CD4-positive, CD25-positive, alpha-beta regulatory T cell (primary cell): ENCODE measurements at places on chromosomes 1 and 21.

- DNase-seq: no peak
Measured at GRCh38 chr1:55725378-55725777, 510.2 kb upstream of the USP24 start.

DNA sequence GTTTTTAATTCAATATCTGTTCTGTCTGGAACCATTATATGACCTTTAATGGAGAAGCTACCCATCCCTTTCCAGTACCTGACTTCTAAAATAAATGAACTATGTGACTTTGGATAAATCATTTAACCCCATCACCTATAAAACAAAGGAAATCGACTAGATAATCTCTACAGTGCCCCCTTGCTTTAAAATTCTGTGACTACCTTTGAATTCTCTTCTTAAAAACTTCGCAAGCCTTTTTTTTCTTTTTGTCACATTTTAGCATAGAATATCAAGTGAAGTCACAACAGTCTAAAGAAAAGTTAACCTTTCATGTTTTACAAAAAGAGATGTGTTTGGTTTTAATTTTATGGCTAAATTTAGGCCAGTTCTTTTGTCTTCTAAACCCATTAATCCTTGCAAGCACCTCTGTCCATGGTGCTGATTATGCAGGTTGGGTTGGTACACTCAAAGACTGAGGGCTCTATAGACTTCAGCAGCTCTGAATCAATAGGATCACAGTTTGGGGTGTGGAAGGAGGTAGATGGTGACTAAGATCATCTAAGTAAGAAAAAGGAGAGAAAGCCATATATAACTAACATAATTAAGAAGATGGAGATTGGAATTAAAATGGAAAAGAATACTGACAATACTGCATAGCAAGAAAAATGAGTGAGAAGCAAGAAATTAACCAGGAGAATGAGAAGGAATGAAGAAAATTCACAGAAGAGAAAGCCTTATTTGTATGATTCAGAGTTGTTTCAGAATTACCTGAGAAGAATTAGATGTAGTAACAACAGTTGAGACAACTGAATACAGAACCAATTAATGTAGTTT is 59.2 kb downstream of the TBX15 start:
- DNase-seq: no peak

DNA sequence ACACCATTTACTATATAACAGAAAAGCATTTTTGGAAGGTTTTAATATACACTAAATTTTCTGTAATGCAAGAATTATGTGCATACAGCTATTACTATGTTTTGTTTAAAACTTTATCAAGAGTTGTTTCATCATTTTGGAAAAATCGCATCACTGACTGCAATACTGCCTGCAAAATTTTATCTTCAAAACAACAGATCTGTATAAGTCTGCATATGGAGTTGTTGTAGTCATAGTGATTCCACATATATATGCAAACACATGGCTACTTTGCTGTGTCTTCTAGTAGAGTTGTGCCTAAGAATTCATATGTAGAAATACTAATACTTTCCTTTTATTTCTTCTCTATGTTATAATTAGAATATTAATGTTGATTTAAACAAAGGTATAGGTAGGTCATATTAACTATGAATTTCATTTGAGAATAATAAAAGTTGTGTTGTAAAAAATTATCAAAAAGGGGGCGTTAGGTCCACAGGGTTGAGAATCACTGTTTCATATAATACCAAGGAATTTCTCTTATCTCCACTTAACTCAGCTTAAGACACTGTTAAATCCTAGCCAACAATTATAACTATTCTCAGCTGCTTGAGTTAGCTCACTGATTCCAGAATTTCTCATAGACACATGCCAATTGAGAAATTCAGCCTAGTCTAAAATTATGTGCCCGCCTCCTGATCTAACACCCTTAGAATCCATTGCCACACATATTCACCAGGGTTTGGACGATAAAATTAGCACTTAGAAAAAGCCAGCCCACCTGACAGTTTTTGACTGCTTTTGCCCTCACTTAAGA is 22.9 kb upstream of the LAMC1 start:
- no peak for DNase-seq

- DNase-seq: no peak
Measured at GRCh38 chr1:56200896-56201295, 378.5 kb downstream of the PLPP3 start.

DNA sequence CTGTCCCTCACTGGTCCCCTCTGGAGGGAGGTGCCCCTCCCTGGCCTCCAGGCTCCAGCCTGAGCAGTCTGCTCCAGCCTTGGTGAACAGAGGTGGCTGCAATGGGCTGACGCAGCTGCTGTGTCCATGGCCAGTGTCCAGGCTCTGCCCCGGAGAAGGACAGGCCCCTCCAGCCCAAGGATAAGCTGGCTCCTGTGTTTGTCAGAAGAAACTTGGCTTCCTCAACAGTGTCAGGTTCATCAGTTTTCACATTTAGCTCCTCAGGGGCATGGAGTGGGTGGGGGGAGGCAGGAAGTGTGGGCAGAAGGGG is 402.8 kb downstream of the MATN1 start:
- DNase-seq: no peak

DNA sequence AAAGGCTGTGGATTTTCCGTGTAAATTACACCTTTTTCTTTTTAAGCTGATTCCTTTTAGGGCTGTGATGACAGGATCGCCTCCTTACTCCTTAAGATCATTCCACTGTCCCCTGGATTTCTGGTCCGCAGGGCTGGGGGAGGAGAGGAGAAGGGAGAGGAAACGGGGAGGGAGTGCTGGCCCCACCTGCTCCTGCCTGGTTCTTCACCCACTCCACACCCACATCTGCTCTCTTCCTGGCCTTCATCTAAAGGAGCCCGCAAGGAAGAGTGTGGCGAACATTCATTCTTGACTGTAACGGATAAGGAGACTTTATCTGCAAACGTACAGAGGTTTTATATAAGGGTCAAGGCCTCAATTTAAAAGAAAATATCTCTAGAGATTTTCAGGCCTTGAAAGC is 242.0 kb downstream of the RHOU start:
- no peak for DNase-seq

- no peak for DNase-seq
Measured at GRCh38 chr1:211695135-211695816, 19.9 kb upstream of the NEK2 start.

DNA sequence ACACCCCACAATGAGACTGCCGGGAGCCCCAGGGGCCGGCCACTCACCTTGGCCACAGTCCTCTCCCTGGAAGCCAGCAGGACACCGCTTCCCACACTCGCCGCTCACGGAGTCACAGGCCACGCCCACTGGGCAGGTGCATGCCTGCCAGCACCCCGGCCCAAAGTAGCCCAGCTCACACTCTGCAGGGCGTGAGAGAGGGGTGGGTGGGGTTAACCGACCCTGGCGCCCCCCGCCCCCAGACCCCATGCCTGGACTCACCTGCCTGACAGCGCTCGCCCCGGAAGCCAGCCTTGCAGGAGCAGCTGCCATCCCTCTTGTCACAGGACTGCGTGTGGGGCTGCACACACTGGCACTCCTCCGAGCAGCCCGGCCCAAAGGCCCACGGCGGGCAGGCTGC is 50.7 kb downstream of the ARHGEF16 start:
- no peak for DNase-seq

GRCh38 chr1:200896531-200897196 is 2.0 kb downstream of the INAVA start:
- no peak for DNase-seq

DNA sequence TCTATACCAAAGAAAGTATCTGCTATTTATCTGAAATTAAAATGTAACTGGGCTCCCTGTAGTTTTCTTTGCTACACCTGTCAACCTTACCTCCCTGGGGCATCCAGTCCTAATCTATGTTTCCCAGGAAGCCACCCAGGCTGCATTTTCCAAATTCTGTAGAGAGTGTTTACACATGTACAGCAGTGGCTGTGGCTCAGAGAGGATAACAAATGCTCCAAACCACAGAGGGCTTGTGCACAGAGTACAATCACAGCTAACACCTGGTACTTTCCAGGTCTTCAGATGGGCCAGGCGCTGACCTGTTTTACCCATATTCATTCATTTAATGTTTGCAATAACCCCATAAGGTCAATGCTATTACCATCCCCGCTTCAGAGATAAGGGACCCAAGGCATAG is 146.5 kb upstream of the TNR start:
- DNase-seq: no peak

DNA sequence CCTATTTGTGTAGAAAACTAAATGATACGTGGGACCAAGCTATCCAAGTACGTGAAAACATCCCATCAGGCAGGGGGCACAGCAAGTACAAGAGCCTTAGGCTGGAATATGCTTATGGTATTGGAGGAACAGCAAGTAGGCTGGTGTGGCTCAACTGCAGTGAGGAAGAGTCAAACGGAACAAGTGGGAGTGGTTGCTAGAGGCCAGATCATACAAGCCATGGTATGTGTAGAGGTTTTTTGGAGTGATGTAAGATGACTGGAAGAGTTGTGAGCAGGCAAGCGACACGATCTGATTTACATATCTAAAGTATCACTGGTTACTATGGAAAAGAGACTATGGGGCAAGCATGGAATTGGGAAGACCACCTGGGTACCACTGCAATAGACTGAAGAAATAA is 27.8 kb downstream of the ELK4 start:
- no peak for DNase-seq

DNA sequence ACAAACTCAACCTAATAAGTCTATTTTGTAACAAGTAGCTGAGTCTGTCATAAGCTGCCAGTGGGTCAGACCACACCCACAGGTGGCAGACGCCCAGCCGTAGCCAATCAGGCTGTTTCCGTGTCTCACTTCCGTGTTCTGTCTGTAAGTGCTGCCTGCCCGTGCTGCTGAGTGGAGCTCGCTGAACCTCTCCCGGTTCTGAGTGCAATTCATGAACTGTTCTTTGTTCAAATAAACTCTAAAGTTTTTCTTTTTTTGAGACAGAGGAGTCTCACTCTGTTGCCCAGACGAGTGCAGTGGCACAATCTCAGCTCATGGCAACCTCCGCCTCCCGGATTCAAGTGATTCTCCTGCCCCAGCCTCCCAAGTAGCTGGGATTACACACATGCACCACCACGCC is 25.1 kb downstream of the POFUT2 start:
- DNase-seq: no peak

GRCh38 chr1:172070055-172070454 is 228.8 kb downstream of the DNM3 start:
- no peak for DNase-seq
